ENCODE measurements at places on chromosomes 4 and X.

- DNase-seq: peak; percentile 0
Observed at GRCh38 chrX:50081282-50081889, 119.4 kb downstream of the AKAP4 start.

- DNase-seq: peak; percentile 17
Observed at GRCh38 chr4:184448821-184449220, 25.5 kb downstream of the IRF2 start.

DNA sequence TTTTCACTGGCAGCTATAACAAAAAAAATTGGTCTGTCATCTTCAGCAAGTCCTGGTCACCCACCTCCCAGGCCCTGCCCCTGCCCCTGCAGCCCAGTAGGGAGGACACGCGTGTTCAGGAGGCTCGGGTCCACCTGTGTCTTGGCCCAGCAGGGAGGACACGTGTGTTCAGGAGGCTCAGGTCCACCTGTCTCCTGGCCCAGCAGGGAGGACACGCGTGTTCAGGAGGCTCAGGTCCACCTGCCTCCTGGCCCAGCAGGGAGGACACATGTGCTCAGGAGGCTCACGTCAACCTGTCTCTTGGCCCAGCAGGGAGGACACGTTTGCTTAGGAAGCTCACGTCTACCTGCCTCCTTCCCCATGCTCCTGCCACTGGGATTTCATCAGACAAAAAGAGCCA is 44.9 kb downstream of the HTT-AS start:
- no peak for DNase-seq

- DNase-seq: no peak
Observed at GRCh38 chr4:128220286-128221235, 67.1 kb downstream of the PGRMC2 start.

GRCh38 chr4:139910106-139910505 is 243.9 kb downstream of the MAML3 start:
- DNase-seq: no peak

DNA sequence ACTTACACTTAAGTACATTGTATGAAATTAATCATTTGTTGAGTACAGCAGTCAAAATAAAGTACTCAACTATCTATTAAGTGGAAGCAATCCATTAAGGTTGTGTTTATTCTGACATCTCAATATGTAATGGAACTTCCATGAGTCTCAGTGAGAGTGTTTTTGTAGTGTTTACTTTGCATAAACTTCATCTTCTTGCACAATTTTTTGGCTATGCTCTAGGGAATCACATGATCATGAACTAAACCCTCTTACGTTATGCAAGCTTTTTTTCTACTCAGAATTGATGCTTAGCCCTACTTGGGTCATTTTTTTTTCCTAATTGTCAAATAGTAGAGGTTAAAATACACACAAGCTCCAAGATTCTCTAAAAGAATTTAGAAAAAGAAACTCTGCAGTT is 21.1 kb upstream of the PIGA start:
- no peak for DNase-seq

- DNase-seq: no peak
Observed at GRCh38 chr4:76305971-76306881, at the start of gene STBD1. TSS of gene STBD1 (plus strand) at chr4:76306733. CDS start at chr4:76306770, 37 bp downstream.

- DNase-seq: no peak
Observed at GRCh38 chr4:1619151-1619672, 64.9 kb downstream of the FAM53A start.

All from nucleus accumbens (tissue), 56 donors.